Upper lobe of right lung (tissue), 1 donor: ENCODE measurements at places on chromosomes 7 and 10.
A peak's percentile ranks its signal among the peaks of the same experiment; 100 is the strongest.

DNA sequence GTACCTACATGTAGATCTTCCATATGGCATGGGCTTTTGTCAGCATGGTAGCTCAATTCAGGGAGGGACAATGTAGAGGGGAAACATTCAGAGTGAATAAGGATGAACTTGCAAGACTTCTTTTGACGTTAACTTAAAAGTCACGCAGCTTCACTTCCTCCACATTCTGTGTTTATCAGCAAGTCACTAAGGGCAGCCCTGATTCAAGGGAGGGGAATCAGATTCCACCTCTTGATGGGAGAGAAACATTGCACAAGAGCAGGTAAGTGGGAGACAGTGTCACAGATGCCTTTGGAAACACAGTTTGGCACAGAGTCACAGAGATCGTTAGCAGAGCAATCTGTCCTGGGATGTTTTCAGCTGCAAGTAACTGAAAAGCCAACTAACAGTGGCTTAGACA, 26.2 kb downstream of the C10orf67 start:
- DNase-seq, result no peak

DNA sequence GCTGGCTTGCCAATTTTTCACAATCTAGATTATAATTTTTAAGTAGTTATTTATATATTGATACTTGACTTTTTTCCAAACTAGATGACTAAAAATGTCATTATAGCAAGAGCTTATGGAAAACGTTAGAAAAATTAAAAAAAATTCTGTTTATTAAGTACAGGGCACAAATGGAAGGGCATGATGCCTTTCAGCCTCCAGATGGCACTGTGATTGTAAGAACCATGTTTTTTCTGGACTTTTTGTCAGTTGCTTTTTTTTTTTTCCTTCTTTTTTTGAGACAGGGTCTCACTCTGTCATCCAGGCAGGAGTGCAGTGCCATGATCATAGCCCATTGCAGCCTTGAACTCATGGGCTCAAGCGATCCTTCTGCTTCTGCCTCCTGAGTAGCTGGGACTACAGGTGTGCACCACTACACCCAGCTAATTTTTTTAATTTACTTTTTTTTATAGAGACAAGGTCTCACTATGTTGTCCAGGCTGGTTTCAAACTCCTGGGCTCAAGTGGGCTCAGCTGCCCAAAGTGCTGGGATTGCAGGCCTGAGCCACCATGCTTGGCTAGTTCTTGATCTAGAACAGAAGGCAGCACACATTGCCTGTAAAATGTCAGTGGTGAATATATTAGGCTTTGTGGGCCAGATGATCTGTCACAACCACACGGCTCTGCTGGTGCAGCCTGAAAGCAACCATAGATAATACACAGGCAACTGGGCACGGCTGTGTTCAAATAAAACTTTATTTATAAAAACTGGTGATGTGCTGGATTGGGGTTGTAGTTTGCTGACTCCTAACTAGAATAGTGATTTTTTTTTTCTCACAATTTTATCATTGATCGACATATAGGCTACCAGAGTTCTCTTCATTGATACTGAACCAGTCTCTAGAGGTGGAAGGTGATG, 27.4 kb downstream of the UCMA start:
- DNase-seq, result no peak

DNA sequence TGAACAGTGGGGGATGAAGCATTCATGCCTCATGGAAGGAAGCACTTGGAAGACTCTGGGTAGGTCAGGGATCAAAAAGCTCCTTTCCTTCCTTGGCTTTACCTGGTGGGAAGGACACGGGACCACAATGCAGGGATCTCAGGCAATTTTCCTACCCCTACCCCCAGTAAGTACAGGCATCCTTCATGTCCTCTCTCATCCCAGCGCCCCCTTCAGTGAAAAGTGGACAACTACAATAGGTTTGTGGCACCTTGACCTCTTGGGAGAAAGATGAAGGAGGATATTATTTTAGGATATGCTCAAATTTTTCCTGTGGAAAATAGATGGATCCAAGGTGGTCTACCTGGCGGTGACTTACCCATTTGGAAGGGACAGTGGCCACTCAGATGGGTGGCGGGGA, 16.5 kb downstream of the AFAP1L2 start:
- no peak for DNase-seq

DNA sequence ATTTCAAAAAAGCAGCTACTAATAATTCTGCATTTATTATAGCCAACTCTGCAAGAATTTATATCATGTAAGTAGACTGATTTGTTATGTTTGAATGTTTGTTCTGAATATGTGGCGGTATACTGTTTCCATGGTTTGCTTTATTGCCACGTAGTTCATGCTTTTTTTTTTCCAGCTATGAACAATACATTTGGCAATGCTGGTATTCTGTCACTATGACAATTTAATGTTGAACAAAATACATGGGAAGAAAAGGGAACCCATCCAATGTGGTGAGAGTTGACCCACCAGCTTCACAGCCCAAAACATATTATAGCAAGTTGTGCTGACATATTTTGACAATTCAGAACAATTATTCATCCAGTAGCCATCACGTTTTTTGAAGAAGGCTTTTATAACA, 145.6 kb downstream of the CCDC71L start:
- DNase-seq, result no peak

DNA sequence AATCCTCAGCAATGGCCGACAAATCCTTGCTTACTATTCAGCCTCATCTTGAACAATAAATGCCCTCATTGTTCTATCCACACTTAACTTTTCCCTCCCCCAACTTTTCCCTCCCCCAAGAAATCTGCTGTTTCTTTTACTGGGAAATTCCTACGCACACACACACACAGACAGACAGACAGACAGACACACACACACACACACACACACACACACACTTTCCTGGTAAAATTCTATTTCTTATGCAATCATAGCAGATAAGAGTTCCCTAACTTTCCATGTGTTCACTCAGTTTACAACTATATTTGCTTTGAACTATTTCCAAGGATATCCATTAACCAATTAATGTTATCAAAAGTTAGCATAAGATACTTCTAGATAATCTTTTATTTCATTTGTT, 52.9 kb downstream of the RELN start:
- DNase-seq, result no peak

- no peak for DNase-seq
Observed at GRCh38 chr10:57119684-57120083, 758.6 kb upstream of the ZWINT start.

DNA sequence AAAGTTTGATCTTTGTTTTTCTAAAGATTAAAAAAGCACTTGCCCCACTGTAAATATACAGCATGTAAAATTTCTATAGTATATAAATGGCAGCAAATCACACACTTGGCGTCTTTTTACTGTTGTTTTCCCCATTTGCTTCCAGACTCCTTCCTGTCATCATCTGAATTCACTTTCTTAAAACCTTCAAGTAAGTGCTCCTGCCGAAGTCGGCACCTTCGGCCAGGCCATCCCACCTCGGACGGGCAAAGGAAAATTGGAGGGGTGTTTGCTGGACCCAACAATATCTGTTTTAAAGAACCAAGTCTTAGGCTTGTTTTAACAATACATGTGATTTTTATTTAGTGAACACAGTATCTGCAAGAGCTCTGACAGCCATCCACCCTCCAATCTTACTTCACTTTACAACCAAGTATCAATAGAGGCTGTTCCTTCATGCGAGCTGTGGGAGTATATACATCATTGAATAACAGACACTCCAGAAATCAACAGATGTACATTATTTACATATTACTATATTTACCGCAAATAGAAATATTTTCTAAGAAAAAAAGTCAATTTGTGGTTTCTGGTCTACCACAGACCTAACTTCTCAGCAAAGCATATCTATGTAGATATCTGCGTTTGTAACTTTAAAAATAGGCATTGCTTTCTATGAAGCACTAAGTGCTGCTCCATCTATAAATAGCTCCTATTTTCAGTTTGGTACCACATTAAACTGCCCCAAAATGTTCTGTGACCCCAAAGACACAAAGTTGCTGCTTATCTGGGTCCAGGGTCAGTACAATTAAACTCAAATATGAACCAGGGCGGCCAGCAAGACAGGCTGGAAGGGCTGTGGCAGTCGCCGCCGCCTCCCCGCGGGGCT, 110.7 kb downstream of the CYTH3 start:
- DNase-seq, result no peak

DNA sequence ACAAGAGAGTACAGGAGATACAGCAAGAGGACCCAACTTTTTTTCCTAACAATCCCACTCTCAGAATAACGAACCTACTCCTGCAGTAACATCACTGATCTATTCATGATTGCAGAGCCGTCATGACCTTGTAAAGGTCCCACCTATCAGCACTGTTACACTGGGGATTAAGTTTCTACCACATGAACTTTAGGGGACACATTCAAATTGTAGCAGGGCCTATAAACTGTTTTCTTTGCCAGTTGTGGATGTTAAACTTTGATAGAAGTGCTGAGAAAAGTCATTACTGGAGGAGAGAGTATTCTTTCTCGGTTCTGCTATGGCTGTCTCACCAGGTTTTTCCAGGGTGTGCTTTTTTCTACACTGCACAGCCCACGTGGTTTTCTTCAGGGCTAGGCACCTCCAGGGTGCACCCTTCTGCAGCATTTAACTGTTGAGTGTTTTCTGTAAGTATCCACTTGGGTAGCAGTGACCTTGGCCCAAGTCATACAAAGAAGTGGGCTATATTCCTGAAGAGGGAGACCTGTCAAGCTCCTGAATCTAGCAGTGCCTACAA, 131.6 kb upstream of the AHR start:
- DNase-seq, result no peak

- no peak for DNase-seq
Observed at GRCh38 chr10:37712489-37713131, 144.8 kb downstream of the ZNF248 start.

DNA sequence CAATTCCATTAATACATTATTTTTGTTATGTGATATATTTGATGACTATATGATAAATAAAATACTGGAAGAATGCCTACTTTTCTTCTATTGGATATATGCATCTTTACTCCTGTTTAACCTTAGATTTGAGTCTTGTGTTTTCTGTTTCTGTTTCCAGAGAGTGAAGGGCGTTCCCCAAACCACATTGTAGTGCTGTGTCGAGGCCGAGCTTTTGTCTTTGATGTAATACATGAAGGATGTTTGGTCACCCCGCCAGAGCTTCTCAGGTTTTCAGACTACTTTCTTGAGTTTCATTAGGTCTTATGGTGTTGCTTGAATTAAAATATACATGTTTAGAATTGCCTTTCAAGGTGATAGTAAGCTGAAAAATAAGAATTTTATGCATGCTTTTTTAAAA, 23.8 kb downstream of the CROT start:
- DNase-seq, result no peak

GRCh38 chr10:123459371-123460091, 206.6 kb upstream of the GPR26 start:
- no peak for DNase-seq

DNA sequence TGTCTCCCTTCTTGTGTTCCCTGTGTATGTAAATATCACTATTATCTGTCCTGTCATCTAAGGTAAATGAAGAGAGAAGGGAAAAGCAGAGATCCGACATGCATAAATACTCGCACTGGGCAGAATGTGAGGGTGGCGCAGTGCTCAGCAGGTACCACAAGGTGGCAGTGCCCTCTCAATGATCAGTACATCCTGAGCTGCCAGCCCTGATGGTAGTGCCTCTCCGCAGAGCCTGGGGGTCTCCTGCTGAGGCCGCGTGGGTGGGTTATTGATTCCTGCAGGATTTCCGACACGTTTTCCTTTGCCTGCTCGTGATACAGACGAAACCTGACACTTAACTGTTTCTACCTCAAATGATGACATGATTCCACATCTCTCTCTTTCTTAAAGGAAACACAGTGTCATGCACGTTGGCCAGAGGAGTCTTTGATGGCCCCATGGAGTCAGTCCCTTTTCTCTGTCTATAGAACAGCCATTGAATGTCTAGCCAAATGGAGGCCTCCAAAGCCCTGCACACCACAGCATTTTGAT, 19.8 kb downstream of the RGR start:
- peak; percentile 77 for DNase-seq

GRCh38 chr7:24732646-24733413, 24.4 kb downstream of the GSDME start:
- DNase-seq, result no peak

DNA sequence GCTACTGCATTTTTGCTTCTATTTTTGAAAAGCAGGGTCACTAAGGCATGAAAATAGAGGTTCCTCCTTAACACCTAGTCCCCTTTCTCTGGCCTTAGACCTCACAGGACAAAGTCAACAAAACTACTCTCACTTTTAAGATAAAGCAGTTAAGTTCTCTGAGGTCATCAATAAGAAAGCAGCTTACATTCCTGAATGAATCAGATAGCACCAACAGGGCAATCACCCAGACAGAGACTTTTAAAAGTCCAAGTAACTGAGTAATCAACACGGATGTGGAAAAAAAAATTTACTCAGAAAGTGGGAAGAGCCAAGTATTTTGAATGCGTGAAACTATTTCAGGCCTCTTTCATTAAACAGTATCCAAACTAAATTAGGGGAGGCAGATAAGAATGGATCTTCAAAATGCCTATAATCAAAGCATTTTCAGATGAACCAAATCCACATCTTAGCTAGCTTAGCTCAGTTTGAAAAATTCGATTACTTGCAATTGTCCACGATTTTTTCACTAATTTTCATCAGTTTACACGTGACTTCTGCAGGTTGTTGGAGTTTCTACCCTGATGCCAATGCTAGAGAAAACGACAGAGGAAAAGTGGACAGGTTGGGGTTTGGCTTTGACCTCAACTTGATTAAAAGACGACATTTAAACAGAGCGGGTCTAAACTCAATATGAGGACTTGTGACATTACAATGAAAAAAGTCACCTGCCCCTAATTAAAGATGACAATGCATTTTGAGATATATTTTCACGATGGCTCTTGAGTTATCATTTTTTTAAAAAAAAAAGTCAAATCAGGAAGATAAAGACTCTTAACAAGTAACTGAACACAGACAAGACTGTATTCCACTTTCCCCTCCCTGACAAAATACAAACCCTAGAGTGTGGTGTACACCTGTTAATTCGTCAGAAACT, 1.6 kb downstream of the BEND7 start:
- no peak for DNase-seq

DNA sequence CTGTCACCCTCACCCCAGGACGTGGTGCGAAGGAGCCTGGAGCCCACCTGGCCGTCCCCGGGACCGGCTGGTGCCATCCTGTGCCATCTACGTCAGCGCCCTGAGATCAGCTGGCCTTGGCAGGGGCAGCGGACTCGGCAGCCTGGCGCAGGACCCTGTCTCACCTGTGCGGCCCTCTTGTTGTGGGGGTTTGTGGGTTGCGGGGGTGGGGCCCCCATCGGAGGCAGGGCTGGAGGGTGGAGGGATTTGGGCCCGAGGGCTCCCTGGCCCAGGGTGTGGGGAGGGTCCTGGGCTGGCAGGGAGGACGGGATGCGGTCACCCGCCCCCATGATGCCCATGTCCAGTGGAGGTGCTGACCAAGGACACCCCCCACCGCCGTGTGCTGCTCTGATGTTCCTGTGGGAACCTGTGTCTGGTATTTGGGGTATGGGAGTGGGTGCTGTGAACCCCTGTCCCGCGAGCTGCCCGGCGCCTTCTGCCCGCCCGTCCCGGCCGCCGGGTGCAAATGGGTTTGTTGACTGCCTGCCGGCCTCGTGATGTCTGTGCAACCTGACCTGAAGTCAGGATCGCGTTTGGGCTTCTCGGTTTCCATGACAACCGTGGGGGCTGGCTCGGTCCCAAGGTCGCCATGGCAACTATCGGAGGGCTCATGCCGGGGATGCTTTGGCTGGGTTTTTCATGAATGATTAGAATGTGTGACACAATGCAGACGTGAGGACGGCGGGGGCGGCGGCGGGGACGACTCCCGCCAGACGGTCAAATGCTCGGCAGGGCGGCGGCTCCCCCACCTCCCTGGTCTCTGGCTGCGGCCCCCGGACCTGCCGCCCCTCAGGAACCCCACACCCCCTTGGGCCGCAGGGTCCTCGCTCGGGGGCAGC, 7.3 kb downstream of the MAFK start:
- peak; percentile 87 for DNase-seq
